EH (cell line): ENCODE measurements at places on chromosomes 5 and 9.

DNA sequence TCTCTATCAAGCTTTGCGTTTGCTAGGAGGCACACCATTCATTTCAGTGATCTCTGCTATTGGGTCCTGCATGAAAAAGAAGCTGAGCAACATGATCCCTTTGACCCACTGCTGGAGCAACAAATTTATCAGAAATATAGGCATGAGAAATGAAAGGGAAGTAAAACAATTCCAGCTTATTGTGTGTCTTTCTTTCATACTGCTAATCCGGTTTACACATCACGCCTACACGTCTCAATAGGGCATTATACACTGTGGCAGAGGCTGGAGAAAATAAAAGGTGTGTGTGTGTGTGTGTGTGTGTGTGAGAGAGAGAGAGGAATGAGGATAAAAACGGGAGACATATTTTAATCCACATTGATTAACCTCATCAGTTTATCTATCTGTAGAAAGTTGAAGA lies 2.4 kb downstream of the PTCH1 start:
- no peak for DNase-seq

DNA sequence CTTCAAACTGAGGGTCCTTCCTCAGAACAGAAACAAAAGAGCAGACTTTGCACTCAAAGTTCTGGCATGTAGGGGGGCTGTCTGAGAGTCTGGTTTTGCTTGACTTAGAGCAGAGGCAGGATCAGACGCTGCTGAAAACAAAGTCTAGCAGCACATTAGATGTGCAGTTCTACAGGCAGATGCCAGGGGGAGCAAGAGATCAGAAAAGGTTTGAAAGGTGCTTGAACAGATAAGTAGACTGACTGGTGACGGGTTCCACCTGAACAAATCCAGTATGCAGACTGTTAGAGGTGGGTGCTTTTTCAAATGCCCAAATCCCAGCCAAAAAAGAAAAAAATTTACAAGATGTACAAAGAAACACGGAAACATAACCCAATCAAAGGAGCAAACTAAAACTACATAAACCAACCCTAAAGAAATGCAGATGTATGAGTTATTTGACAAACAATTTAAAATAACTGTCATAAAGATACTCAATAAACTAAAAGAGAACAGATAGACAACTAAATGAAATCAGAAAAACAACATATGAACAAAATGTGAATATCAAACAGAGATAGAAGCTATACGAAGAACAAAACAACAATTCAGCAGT lies 194.7 kb upstream of the FREM1 start:
- DNase-seq = peak; percentile 39

- DNase-seq = peak; percentile 41
Measured at GRCh38 chr5:140556438-140556837, 835 bp downstream of the SRA1 start.

- peak; percentile 40 for DNase-seq
Measured at GRCh38 chr9:6441269-6441668, 28.3 kb downstream of the UHRF2 start.

GRCh38 chr9:93267681-93268505 lies 84.0 kb downstream of the WNK2 start:
- no peak for DNase-seq

- DNase-seq = no peak
Measured at GRCh38 chr5:174381241-174381640, 335.7 kb downstream of the NSG2 start.

DNA sequence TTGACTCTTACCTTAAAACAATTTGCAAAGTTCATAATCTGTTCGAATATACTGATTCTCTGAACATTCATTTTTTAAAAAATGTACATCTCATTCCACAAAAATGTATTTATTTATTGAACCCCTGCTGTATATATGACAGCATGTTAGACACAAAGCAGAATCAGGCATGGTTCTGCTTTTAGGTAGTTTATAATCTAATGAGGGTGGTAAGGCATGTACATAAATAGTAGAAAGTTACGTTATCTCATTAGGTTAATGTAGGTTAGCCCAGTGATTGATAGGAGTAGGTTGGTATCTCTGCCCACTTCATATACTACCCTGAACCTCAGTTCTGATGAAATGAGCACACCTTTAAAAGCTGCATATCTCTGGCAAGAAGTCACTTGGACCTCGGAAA lies 89.8 kb downstream of the ERMP1 start:
- no peak for DNase-seq

DNA sequence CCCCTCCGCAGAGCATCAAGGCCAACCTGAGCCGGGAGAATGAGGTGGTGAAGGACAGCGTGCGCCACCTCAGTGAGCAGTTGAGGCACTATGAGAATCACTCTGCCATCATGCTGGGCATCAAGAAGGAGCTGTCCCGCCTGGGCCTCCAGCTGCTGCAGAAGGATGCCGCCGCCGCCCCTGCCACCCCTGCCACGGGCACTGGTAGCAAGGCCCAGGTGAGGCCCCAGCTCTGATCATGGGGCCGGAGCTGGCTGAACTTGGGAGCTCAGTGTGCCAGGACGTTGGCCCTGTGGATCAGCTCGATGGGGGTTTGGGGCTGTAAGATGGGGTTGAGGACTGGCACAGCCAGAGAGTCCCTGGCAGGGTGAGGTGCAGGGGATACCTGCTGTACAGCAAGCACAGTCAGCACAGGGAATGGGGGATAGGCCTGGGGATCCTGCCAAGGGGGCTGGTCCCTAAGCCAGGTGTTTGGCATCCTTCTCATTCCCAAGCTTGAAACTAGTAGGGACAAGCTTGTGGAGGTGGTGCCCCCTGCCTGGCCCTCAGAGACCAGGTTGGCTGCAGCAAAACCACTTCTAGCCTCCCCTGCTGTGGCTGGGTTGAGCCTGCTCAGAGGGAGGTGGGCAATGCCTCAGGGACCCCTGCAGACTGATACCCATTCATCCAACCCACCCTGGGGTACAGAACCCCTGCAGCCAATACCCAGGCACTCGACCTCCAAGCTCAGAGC lies 22.5 kb downstream of the OLFML2A start:
- DNase-seq = no peak

GRCh38 chr5:147805030-147805454 lies 22.5 kb upstream of the JAKMIP2 start:
- no peak for DNase-seq

DNA sequence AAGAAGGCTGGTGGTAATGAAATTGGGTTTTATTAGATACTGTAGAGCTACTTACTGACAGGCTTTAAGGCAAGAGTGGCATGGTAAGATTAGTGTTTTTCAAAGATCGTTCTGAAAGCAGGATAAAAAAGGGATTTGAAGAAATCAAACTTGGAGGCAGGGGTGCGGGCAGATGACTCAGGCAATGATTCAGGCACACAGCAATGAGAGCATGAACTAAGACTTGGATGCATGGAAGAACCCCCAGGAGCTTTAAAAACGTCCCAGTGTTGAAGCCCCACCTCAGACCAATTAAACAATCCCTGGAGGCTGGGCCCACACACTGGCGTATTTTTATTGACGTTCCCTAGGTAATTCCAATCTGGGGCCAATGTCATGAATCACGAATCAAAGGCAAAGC lies 102.5 kb downstream of the SREK1 start:
- peak; percentile 84 for DNase-seq

GRCh38 chr5:31664566-31664965 lies 25.6 kb downstream of the PDZD2 start:
- peak; percentile 6 for DNase-seq

- DNase-seq = no peak
Measured at GRCh38 chr5:66652818-66653217, 56.6 kb downstream of the MAST4 start.

DNA sequence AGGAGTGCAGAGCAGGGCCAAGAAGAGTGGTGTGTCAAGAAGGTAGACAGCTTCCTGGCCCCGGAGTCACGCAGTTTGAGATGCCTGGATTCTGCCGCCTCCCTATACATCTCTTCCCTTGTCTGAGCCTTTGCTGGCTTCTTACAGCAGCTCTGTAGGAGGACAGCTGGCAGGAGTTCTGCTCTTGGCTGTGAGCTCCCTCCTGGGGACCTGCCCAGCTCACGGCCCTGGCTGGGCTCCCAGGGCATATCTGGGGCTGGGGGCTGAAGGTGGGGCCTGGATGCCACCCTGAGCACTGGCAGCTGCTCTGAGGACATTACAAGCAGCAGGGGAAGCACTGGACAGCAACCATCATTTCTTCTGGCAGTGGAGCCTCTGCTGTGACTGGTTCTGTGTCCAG lies 786 bp upstream of the TSSK1B start:
- no peak for DNase-seq

DNA sequence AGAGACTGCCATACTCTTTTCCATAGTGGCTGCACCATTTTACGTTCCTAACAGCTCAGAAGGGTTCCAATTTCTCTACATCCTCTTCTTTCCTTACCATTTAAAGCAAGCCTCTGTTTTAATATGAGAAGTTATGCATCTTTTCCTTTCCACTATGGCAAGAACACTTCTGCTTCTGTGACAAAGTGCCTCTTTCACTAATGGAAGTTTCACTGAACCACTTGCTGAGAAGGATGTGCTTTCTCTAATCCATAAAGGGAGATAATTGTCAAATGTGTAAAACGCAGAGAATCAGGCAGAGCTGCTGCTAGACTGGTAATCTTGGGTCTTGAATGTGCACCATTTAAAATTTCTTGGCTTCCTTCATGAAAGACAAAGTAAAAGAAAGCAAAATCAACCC lies 131.6 kb downstream of the PJA2 start:
- no peak for DNase-seq

DNA sequence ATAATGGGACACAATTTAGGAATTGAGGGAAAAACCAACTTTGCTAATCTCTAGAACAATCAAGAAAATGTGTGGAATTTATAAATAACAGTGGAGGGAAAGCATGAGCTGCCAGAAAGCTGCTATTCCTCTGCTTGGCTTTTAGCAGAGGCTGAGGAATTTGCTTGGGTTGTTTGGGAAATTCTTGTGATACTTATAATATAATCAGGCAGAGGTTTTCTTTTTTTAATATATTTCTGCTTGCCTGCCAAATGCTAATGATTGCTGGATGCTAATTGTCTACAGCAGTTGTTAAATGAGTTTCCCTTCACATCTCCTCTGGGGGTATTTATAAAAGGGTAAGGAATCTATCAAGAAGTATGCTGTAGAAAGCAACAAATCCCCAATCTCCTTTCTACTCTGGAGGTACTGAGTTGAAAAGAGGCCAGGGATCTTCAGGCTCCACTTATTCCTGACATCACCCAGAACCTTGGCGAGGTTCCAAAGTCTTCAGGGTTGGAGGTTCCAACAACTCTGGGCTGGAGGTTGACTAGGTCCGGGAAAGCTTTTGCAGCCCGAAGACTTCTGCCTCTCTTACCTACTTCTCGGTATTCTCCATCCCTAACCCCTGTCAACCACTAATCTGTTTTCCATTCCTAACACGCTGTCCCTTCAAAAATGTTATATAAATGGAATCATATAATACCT lies 60.4 kb upstream of the TMED7 start:
- DNase-seq = peak; percentile 72
